Lung (tissue), 17 donors: ENCODE measurements at places on chromosomes 2 and 18. TPM values are rescaled to one million over a fixed set of nuclear protein-coding genes. Genes with fewer than 3 reads are reported as not detected.

DNA sequence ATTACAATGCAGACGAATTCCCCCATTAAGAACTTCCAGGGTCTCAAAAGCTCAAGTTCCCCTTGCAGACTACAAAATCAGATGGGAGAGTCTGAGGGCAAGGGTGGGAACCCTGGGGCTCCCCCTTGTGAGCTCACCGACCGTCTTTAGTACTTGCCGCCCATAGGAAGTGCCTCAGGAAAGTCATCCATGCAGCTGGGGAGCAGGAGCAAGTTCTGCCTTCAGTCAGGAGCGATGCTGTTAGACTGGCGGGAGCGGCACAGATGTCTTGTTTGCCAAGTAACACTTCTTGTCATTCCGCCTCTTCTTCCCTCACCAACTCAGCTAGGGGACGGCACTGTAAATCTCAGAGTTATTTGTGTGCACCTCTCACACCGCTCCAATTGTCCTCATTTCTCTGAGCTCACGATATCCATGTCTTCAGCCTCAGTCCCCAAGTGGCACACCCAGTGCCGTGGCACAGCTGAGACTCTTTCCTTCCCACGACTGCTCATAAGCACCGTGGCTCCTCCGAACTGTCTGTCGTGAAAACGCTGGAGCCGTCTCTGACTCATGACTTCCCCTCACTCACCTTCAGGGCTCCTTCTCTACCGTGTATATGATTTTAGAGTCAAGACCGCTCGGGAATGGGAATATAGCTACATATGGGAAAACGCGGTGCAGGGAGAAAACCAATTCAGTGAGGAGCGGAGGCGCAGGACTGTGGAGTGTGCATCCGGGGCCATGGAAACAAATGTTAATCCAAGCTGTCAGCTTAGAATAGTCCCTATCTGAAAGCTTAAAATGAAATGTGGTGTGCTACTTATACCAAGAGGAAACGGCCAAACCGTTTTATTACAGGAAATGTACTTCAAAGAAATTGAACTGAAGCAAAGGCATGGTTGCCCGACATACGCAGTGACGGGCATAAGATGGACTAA, 34.0 kb downstream of the UXS1 start:
- DNase-seq = no peak

Gene PCARE
- not detected for total RNA-seq

- DNase-seq = no peak
Observed at GRCh38 chr2:237199082-237199481, 113.4 kb downstream of the COPS8 start.

Gene PSTPIP2
- total RNA-seq = 14.4 TPM

Gene POTEF
- total RNA-seq = 0.09 TPM

DNA sequence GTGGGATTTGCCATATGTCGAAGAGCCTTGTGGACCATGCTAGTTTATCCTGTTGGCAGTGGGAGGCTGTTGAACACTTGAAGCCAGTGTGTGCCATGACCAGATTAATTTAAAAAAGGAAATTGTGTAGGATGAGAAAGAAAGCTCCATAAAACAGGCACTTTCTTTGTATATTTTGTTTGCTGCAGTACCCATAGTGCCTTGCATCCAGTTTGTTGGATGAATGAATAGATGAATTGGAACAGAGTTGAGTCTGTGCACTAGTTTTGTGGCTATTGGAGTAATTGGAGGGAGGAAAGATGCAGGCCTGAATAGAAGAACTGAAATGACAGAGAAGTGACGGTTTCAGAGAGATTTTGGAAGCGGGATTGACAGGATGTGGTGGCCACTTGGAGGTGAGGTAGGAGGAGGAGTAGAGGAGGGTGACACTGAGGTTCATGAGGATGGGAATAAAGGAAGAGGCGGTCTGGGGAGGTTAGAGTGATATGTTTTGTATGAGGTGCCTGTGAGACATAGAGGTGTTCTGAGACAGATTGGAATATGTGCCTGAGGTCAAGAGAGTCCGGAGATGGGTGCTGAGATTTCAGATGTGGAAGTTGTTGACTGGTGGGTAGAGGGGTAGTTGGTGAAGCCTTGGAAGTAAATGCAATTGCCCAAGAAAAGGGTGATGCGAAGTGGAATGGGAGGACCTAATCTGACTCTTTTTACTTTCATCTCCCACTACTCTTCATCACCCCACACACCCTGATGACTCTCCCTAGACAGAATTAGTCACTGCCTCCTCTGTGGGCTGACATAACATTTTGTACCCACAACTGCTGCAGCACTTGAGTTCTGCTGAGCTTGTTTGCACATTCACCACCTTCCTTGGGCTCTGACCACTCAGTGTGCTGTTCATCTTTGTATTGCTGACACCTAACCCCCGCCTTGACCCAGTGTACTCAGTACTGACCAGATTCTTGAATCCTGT, 5.1 kb downstream of the DGUOK start:
- DNase-seq = no peak
